ENCODE measurements at places on chromosomes 12 and 14. TPM values are rescaled to one million over a fixed set of nuclear protein-coding genes. Genes with fewer than 3 reads are reported as not detected.

The DYRK2 gene
- 54.9 TPM for total RNA-seq

The CPSF2 gene
- 20.8 TPM for total RNA-seq

The ANG gene
- 3.4 TPM for total RNA-seq

The KRT85 gene
- not detected for total RNA-seq

The DNAI7 gene
- not detected for total RNA-seq

The SPX gene
- total RNA-seq, result 33.4 TPM

The OAS3 gene
- total RNA-seq, result 11.4 TPM

The DHRS4 gene
- total RNA-seq, result 50.0 TPM

The C12orf54 gene
- not detected for total RNA-seq

The OR4K1 gene
- not detected for total RNA-seq

The FAM181A gene
- not detected for total RNA-seq

The NRL gene
- total RNA-seq, result not detected

The TTC7B gene
- total RNA-seq, result 16.2 TPM

The PTHLH gene
- total RNA-seq, result 8.3 TPM

The AHSA1 gene
- 136 TPM for total RNA-seq

The SIX6 gene
- not detected for total RNA-seq

The OTX2 gene
- total RNA-seq, result not detected

The SLIRP gene
- 254 TPM for total RNA-seq

The FGF6 gene
- not detected for total RNA-seq

The TMEM229B gene
- not detected for total RNA-seq

The MSRB3 gene
- total RNA-seq, result 45.4 TPM

The JAG2 gene
- 5.0 TPM for total RNA-seq

The KLHDC1 gene
- 0.26 TPM for total RNA-seq

The KCNK13 gene
- 0.95 TPM for total RNA-seq

The RALGAPA1 gene
- 32.3 TPM for total RNA-seq

The GRIP1 gene
- total RNA-seq, result 3.7 TPM

The SLC2A13 gene
- 6.8 TPM for total RNA-seq

The SMARCD1 gene
- total RNA-seq, result 61.9 TPM

The STXBP6 gene
- 14.9 TPM for total RNA-seq

The GARIN6 gene
- not detected for total RNA-seq

The SLC5A8 gene
- not detected for total RNA-seq
